Pancreas (tissue), 10 donors: ENCODE measurements at places on chromosomes 1 and 21. TPM values are rescaled to one million over a fixed set of nuclear protein-coding genes. Genes with fewer than 3 reads are reported as not detected.
A peak's percentile ranks its signal among the peaks of the same experiment; 100 is the strongest.

DNA sequence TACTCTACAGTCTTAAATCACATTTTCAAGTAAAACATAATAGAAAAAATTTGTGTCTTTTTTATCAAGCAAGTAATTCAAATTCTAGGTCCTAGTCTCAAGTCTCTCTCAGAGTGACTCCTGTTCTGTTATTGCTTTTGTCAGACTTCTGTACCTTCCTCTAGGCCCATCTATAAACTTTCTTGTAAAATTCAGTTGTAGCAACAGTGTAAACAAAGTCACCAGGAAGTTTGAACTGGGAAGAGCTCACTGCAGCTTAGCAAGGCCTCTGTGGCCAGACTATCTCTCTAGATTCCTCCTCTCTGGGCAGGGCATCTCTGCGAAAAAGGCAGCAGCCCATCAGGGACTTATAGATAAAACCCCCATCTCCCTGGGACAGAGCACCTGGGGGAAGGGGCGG is 13.5 kb upstream of the ZNF678 start:
- no peaks in the 10 kb centered on the region for H3K36me3 ChIP-seq
- H3K4me1 ChIP-seq: peaks cover 4% of the 10 kb centered on the region
- H3K27ac ChIP-seq: no peak overlapping the region
- no peak overlapping the region for H3K4me3 ChIP-seq
- no peak for DNase-seq

Gene HEYL
- polyA plus RNA-seq: 19.3 TPM

Gene TMEM51
- polyA plus RNA-seq: 28.2 TPM

Gene COA7
- 2.1 TPM for polyA plus RNA-seq

- H3K4me3 ChIP-seq: no peak overlapping the region
- no peaks in the 10 kb centered on the region for H3K4me1 ChIP-seq
- H3K27ac ChIP-seq: no peak overlapping the region
- no peak for DNase-seq
Observed at GRCh38 chr1:246139745-246140182, 367.3 kb downstream of the SMYD3 start.

Gene FMO1
- 1.6 TPM for polyA plus RNA-seq

DNA sequence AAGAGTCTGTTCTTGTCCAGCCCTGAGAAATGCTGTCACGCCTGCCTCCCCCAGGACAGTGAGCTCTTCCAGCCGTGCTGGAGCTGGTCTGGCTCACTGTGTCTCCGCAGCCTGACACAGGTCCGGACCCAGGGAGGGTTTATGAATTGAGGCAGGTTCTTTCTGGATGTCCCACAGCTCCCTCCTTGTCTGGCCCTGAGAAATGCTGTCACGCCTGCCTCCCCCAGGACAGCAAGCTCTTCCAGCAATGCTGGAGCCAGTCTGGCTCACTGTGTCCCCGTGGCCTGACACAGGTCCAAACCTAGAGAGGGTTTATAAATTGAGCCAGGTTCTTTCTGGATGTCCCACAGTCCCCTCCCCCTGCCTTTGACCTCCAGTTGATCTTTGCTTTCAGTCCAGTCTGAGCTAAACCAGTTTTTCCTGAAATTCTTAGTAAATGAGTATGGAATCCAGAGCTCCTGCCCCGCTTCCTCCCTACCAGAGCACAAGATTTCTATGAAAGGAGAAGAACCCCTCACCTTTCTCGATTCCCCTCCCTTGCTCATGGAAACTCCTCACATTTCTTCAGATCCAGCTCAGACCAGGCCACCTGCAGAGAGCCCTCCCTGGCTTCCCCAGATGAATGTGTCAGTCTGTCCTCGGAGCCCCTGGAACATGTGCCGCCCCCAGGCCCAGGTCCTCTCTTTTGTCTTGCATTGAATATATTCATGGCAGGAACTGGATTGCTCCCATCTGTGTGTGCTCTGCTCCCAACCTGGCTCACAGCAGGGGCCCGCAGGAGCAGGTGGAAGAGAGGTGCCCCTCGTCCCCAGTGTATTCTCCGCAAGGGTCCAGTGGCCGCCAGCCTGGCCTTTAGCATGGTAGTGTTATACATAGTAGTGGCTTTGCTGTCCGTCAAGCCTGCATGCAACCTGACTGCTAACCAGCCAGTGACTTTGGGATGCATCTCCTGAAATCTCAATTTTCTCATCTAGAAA is 116.3 kb downstream of the EPHB2 start:
- H3K27me3 ChIP-seq: no peaks in the 10 kb centered on the region
- peaks cover 19% of the 10 kb centered on the region for H3K4me1 ChIP-seq
- H3K4me3 ChIP-seq: no peak overlapping the region
- DNase-seq: peak; percentile 54
- peak overlapping the region; percentile 65 for H3K27ac ChIP-seq
- H3K36me3 ChIP-seq: no peaks in the 10 kb centered on the region

- no peak for DNase-seq
- H3K36me3 ChIP-seq: no peaks in the 10 kb centered on the region
- no peaks in the 10 kb centered on the region for H3K4me1 ChIP-seq
- no peaks in the 10 kb centered on the region for H3K27me3 ChIP-seq
Observed at GRCh38 chr1:247286134-247286670, 30.3 kb downstream of the VN1R5 start.

DNA sequence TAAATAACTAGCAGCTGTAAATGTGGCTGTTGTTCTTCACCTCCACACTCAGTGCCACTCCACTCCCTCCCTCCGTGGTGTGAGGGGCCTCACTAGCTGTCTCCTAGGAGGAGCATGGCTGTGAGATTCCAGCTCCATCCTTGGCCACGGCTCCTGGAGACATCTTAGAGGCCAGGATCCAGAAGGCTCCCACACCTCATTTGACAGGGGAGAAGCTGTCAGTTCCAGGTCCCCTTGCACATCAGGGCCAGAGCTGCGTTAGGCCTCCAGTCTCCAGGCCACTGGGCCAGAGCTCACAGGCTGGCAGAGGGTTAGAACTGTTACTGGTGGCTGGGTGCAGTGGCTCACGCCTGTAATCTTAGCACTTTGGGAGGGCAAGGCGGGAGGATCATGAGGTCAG is 15.0 kb downstream of the PCSK9 start:
- DNase-seq: no peak
- H3K27ac ChIP-seq: no peak overlapping the region
- no peaks in the 10 kb centered on the region for H3K36me3 ChIP-seq
- H3K4me1 ChIP-seq: no peaks in the 10 kb centered on the region

GRCh38 chr1:64757213-64757612 is 12.3 kb downstream of the RAVER2 start:
- H3K36me3 ChIP-seq: no peaks in the 10 kb centered on the region
- H3K4me1 ChIP-seq: peaks cover 6% of the 10 kb centered on the region
- H3K27ac ChIP-seq: no peak overlapping the region

- DNase-seq: no peak
- H3K4me3 ChIP-seq: no peak overlapping the region
- H3K27ac ChIP-seq: no peak overlapping the region
- no peaks in the 10 kb centered on the region for H3K27me3 ChIP-seq
- no peaks in the 10 kb centered on the region for H3K36me3 ChIP-seq
Observed at GRCh38 chr21:24375201-24375600, 1232.1 kb downstream of the MRPL39 start.

Gene LCE1B
- polyA plus RNA-seq: not detected

GRCh38 chr1:230266456-230266855 is 159.7 kb downstream of the PGBD5 start:
- peaks cover 32% of the 10 kb centered on the region for H3K36me3 ChIP-seq
- H3K4me3 ChIP-seq: no peak overlapping the region
- peaks cover 8% of the 10 kb centered on the region for H3K4me1 ChIP-seq

Gene SIPA1L2
- polyA plus RNA-seq: 2.1 TPM

- H3K4me1 ChIP-seq: peaks cover 5% of the 10 kb centered on the region
- H3K36me3 ChIP-seq: no peaks in the 10 kb centered on the region
- H3K27me3 ChIP-seq: no peaks in the 10 kb centered on the region
- no peak overlapping the region for H3K4me3 ChIP-seq
- DNase-seq: no peak
Observed at GRCh38 chr1:64923294-64923718, 43.0 kb downstream of the JAK1 start.

- no peak for DNase-seq
- H3K27ac ChIP-seq: no peak overlapping the region
- no peak overlapping the region for H3K4me3 ChIP-seq
- H3K27me3 ChIP-seq: no peaks in the 10 kb centered on the region
- H3K4me1 ChIP-seq: no peaks in the 10 kb centered on the region
Observed at GRCh38 chr1:13590486-13590885, 6.9 kb downstream of the PDPN start.

- H3K27ac ChIP-seq: no peak overlapping the region
- no peak overlapping the region for H3K4me3 ChIP-seq
Observed at GRCh38 chr1:61518670-61519400, 206.1 kb downstream of the TM2D1 start.
